LHCN-M2 (cell line): ENCODE measurements at places on chromosomes 1 and 21. TPM values are rescaled to one million over a fixed set of nuclear protein-coding genes. Genes with fewer than 3 reads are reported as not detected.

- DNase-seq: no peak
These were observed 334.8 kb downstream of the PTBP2 start for GRCh38 chr1:97056386-97056785.

Gene PKLR
- not detected in 2 replicates for total RNA-seq

DNA sequence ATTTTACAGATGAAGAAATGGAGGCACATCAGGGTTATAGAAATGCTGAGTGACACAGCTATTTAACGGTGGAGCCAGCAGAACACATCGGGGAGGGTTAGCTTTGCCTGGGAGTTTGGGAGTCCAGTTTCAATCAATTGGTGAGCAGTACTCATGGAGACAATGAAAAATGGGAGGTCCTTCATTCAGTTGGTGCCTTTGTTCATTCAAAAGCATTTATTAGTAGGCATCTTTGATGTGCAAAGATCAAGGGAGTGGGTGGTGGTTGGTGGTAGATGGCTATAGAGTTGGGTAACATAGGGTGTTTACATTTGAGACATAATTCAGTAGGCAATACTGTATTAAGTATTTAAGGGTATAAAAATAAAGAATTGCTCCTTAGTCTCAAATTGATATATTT lies 183.7 kb upstream of the LMO4 start:
- no peak for DNase-seq

Gene AXDND1
- total RNA-seq: 1.4 TPM in 1 of 2 replicates, not detected in the other

GRCh38 chr1:165666152-165666825 lies 32.1 kb downstream of the ALDH9A1 start:
- DNase-seq: peak; percentile 39

DNA sequence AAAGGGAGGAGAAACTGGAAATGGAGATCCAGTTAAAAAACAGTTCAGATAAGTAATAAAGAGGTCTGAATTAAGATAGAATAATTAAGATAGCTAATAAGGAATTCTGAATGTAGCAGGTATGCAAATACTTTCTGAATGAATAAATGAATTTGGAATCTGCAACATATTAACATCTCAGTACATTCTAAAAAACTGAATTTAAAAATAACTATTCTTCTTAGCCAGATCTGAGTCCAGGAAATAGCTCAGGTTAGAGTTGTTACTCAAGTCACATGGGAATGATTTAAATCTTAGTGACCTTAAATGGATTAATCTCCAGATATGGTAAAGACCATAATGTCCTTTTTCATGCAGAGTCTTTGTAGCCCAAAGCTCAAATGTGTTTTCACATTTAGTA lies 51.2 kb downstream of the EYA3 start:
- DNase-seq: no peak

Gene FAM163A
- total RNA-seq: not detected in 2 replicates
